Left cardiac atrium (tissue), 4 donors: ENCODE measurements at places on chromosomes 11 and 22.

GRCh38 chr11:44755556-44756523 is 29.1 kb downstream of the TSPAN18 start:
- DNase-seq = no peak

- no peak for DNase-seq
Measured at GRCh38 chr11:36019005-36019596, 75.2 kb downstream of the LDLRAD3 start.

- peak; percentile 41 for DNase-seq
Measured at GRCh38 chr22:19800761-19801244, 40.2 kb downstream of the TBX1 start.

GRCh38 chr22:45859231-45860161 is 117.5 kb downstream of the WNT7B start:
- DNase-seq = no peak

GRCh38 chr11:110858547-110858921 is 146.3 kb upstream of the ARHGAP20 start:
- DNase-seq = peak; percentile 37

DNA sequence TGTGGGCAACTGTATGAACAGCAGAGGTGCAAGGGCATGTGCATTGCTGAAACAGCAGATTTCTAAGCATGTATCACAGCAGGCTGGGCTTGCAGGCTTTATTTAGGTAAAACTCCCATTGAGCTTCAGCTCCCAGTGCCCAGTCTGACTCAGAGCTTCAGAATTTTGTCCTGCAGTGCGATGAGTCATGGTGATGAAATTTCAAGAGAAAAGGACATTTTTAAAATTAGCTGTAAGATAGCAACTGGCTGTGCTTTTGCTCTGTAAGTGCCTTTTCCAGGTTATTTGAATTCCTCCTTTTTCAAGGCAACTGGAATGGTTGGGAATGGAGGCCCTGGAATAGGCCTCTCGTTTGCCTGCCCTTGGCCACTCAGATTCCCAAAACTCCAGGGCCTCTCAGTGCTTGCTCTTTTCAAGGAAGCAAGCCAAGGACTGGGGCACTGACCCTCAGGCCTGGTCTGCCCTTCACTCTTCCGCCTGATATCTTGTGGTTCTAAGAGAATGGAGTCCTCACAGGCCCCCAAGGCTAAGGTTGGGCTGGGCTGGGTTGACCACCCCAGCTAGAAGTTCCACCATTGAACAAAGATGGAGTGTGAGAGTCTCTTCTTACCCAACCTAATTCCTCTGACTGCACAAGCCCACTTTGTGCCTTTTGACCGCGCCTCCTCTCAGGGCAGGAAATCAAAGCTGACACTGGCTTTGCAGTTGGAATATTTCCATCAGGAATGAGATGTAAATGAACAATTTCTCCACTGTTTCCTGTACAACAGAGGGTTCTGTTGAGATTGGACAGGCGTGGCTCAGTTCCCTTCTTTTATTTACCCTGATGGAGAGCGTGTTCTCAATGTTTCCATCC is 59.5 kb upstream of the PRSS23 start:
- peak; percentile 65 for DNase-seq

DNA sequence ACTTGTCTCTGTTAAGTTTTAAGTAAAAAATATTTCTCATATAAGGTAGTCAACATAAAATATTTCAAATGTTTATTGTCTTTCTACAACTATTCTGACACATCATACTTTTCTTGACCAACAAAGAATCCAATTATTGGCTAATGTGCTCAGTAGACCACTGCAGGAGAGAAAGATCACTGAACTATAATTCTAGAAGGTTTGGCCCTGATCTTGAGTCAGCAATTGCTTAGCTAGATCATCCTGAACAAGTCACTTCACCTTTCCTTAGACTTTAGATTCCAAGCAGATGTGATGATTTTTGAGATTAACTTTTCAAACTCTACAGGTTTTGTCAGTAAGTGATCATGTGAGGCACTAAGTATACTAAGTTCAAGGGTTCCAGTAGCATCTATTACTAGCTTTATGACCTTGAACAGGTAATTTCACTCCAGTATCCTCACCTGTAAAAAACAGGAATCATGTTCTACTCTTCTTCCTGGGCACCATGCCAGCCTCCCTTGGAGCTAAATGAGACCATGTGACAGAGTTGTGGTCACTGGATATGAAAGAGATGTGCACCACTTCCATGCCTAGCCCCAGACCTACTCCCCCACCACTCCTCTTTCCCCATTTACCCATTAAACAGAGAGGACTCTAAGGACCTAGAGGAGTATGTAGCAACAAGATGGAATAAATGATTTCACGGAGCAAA is 17.3 kb downstream of the PGM2L1 start:
- peak; percentile 26 for DNase-seq
